Renal cortical epithelial cell (primary cell): ENCODE measurements at places on chromosomes 2 and 18.

GRCh38 chr2:230779607-230780006 is 67.0 kb downstream of the CAB39 start:
- no peak for DNase-seq

- no peak for DNase-seq
Measured at GRCh38 chr2:219731173-219731572, 103.7 kb downstream of the SLC4A3 start.

DNA sequence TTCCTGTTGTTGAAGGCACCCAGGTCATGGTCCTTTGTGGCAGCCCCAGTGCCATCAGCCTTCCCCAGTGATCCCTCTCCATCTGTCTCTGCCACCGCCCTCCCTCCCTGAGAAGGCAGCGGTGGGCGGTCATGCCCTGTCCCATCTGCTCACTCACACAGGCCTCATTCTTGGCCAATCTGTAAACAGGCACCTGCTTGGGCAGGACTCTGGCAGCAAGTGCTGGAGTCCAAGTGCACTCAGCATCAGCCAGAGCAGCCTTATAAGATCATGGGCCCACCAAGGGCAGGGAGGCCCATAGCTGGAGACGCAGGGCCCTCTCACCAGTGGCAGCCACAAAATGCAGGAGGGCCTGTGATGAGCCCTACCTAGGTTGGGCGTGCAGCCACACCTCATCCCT is 140.9 kb downstream of the TWIST2 start:
- no peak for DNase-seq

- DNase-seq, result no peak
Measured at GRCh38 chr2:105183555-105184323, 57.8 kb upstream of the GPR45 start.

DNA sequence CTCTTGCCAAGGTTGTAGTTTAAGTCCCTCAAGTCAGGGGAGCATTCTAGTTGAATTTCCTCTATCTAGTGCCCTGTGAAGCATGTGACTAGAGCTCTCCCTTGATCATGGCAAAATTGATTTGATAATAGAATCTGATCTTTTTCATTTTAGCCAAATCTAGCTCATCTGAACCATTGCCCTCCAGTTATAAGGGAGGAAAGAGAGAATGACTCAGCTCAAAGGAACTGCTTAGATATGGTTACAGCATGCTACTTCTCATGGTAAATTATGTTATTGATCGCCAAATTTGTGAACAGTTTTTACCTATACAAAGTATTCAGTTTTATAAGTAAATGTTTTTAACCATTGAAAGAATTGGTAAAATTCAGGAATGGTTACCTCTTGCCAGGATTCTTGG is 100.8 kb downstream of the GPR39 start:
- no peak for DNase-seq

DNA sequence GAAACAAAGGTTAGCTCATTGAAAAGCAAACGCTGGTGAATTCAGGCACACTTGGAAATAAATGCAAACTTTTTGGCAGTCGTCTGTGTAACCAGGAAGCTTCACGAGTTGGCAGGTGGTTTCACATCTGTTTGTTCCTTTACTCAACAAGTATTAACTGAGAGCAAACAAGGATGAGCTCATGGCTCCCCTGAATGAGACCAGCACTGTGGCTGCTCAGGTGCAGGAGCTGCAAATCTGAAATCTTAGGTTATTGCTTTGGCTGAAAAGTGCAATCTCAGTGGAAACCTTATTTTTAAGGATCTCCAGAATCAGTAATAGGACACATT is 46.3 kb downstream of the SH3RF3 start:
- DNase-seq, result no peak
